ENCODE measurements at places on chromosomes 1 and 21.

DNA sequence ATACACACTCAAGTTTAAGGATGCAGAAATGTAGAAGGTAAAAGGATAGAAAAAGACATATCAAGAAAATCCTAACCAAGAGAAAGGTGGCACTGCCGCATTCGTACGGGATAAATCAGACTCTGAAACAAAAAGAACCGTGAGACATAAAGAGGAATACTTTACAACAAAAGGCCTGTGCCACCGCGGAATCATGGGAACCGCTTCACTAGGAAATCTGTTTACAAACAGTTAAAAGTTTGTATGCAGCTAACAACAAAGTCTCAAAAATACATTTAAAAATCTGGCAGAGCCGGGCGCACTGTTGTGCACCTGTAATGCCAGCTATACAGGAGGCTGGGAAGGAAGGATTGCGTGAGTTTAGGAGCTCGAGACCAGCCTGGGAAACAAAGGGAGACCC lies 8.1 kb downstream of the WRAP73 start:
- DNase-seq, result no peak

DNA sequence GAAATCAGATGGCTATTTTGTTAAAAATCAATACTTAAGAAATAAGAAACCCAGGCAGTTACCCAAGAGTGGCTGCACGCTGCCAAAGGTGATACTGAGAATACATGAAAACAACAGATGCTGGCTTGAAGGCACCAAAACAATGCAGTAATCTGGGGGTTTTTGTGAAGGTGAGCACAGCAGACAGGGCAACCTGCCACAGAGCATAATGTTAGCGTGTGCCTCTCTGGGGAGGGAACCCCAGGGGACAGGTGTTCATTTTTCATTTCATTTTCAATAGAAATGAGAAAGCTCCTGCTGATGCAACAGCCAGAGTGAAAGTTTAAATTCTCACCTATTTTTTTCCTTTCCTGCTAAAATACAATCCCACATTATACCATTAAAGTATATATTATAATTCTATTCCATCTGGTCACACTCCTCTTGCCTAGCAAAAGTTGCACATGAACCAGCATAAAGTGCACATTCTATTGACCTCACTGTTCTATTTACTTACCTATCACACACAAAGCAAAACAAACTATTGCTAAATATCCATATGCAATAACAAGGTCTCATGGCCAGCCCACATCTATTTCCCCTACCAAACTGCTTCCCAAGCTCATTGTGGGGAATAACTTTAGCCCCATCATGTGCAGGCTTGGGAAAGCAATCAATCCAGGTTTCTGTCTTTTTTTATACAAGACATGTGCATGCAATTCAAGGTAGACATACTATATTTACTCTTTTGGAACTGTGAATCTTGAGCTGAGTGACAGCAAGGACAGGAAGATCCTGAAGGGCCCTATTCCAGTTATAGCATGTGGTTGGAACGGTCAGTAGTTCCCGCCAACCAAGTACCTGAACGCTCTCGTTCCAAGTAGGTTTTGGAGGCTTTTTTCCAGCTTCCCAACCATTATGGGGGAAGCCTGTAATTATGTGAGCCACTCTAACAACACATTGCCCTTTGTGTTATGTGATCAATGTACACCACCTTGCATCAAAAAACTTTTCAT lies 173.6 kb downstream of the RERE start:
- DNase-seq, result no peak

DNA sequence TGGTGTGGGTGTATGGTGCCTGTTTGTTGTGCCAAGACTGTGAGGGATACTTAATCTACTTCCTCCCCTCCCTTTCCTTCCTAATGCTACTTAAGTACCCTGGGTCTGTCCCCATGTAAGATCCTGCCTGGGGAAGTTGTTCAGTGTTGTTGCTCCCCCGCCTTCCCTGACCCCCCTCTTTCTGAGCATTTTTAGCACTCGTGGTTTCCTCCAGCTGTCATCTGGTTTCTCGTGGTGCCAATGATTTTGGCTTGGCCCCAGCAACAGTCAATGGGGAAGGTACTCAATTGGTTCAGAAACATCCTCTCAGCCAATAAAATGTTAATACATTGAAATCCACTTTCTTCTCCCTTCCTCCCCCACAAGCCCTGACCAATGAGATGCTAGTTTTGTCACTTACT lies 8.0 kb upstream of the B4GALT3 start:
- peak; percentile 63 for DNase-seq

DNA sequence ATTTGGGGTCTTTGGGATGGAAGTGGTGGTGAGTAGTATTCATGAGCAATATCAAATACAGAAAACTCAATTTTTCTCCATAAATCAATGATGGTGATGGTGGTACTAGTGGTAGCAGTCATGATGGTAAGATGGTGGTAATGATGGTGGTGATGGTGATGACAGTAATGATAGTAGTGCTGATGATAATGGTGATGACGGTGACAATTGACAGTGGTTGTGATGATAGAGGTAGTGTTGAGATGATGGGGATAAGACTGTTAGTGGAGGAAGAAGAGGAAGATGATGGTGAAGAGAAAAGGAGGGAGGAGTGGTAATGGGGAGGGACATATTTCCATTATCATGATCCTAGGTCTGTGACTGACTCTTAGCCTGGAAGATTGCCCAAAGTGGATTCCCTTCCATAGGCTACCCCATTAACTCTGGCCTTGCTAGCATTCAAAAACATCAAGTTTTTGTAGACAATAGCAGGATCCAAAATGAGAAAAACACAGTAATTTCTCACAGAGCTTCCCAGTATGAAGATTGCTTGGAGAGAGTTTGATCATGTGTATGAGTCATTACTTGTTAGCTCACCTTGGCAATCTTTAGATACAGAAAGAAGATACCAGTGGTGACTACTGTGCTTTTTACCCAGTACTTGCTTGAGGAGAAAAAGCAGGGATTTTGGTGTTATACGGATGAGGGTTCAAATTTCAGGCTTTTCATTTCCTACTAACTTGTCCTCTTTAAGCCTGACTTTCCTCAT lies 93.9 kb downstream of the ATP1A1 start:
- DNase-seq, result no peak

DNA sequence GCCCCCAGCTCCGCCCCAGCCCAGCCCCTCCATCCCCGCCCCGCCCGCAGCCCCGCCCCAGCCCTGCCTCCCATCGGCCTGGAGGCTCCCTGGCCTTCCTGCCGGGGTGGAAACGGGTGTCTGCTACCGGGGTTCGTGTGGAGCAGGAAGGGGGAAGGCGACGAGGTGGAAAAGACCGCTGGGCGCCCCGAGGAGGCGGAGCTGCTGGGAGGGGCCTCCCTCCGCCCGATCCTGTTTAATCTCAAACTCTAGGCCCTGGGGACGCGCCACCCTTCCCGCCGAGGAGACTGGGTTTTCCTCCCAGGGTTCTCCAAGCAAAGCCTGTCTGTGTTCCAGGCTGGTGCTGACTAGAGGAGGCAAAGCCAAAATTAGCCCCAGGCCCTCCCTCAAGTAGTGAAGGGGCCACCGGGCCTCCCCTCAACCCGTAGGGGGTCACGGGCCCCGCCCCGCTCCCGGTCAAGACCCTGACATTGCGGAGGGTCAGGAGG lies 16.2 kb upstream of the TTLL10 start:
- peak; percentile 70 for DNase-seq

- peak; percentile 55 for DNase-seq
Measured at GRCh38 chr1:16386454-16387113, 19.5 kb downstream of the SZRD1 start.

DNA sequence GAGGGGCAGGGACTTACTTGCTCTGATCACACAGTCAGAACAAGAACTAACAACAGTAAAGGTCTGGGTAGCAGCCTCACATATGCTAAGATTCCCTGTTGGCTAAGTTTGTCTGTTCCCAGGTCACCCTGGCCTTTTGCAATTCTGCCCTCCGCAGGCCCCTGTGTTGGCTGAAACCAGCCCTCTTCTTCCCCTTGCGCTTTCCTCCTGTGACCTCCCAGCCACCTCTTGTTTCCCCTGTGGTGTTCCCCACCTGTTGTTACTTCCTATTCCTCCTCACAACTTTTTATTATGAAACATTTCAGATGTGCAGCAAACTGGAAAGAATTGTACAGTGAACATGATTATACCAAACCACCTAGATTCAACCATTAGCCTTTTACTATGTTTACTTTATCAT lies 23.4 kb downstream of the MAPKAPK2 start:
- DNase-seq, result no peak

GRCh38 chr1:159960721-159961381 lies 6.8 kb upstream of the SLAMF9 start:
- no peak for DNase-seq

- peak; percentile 21 for DNase-seq
Measured at GRCh38 chr1:159009704-159010361, at the start of gene IFI16. Gene IFI16 (plus strand): TSS chr1:159009907. CDS start chr1:159014681, 4,774 bp downstream.

DNA sequence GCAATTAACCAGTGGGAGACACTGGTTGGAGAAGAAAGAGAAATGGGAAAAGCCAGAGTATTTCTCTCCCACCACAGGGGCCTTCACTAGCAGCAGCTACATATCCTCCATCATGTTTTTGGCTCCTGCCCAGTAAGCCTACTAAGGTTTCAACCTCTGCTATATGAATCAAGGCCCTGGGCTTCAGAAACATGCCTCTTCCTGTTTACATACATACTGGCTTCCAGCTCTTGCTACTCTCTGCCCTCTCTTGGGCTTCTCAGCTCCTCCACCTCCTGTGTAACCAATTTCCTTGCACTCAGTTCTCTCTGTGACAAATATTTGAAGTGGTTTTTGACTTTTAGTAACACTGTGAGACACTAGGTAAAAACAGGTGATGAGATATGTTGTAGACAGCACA lies 80.8 kb downstream of the LRRC7 start:
- DNase-seq, result no peak

DNA sequence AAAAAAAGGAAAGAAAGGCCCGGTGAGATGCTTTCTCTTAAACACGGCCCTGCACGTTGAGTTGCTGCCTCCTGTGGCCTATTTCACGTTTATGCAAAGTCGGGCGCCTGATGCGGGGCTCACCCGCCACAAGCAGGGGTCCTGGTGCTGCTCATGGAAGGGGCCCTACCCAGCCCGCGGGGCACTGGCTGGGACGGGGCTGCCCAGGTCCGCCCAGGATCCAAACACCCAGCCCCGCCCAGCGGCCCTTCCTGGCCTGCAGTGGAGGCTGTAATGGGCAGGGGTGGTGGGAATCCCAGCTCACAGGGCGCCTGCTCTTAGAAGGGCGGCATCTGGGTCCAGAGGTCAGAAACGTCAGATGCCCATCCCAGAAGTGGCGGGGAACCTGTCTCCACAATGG lies 1.6 kb downstream of the COL6A2 start:
- no peak for DNase-seq

DNA sequence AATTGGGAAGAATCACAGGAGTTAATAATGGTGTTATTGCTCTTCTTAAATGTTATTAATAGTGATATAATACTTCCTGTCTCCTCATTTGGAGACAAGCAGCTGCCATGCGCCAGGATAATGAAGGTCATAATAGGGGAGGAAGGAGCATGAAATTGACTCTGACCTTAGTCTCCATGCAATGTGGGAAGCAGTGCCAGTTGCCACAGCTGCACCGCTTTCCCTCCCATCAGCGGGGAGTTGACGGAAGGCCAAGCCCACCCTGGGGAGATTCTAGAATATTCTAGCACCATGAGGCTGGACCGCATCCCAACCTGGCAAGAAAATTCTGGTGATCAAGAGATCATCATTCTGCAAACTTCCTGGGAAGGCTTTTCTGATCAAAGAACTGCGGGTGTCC lies 11.0 kb upstream of the OLIG1 start:
- no peak for DNase-seq

GRCh38 chr1:66282343-66282852 lies 251.6 kb upstream of the SGIP1 start:
- DNase-seq, result no peak

DNA sequence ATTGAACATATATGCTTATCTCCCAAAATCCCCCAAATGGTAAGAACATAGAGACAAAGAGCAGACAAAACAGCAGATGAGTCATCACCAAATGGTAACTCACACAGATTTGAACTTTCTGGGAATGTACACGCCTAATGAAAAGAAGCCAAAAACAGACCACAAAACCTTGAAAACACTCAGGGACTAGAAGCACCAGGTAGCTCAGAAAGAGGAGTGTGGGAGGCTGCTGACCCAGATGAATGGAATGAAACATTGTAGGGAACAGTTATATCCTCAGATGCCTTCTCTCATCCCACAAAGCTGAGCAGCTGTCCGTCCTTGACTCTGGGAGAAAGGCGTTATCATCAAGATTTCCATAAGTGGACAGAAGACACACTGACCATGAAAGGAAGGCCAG lies 307.0 kb upstream of the USP25 start:
- DNase-seq, result no peak

- DNase-seq, result peak; percentile 54
Measured at GRCh38 chr1:177209357-177209756, 38.6 kb downstream of the BRINP2 start.

DNA sequence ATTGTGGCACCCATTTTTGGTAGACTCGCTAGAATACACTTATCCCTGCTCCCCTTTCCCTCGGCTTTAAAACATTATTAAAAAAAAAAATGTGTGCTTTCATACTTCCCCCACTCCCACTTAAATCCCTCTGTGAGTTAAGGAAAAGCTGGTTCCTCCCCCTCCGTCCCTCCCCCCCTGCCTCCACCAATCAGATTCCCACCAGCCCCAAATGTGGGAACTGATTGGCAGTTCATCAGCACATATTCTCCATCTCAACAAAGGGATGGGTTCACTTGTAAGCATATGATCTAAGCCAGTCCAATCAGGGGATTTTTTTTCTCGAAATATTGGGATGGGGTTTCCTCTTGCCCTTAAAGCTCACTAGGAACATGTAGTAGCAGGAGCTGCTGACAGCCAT lies 10.8 kb upstream of the FYB2 start:
- no peak for DNase-seq

GRCh38 chr1:26132834-26133167 lies 21.2 kb downstream of the PDIK1L start:
- DNase-seq, result no peak

DNA sequence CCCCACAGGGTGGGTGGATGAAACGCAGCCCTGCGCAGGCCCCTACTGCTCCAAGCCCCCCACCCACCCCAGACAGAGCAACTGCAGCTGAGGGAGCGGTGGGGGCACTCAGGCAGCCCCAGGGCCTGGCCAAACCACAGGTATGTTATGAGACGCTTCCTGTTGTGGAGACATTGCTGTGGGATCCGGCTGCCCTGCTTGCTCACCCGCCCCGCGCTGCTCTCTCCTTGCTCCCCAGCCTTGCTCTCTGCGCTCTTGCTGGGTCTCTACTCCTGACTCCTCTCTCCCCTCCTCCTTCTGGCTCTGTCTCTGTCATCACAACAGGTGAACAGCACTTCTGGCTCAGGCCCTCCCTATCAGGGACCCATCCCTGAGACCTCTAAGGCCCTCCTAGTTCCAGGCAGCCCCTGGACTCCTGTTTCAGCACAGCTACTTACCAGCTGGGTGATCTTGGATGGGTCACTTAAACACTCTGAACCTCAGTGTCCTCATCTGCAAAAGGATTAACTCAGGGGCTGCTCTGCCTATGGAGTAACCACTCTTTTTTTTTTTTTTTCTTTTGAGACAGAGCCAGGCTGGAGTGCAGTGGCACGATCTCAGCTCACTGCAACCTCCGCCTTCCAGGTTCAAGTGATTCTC lies 15.9 kb downstream of the COL8A2 start:
- no peak for DNase-seq

GRCh38 chr1:185450917-185451316 lies 133.9 kb upstream of the IVNS1ABP start:
- DNase-seq, result no peak

GRCh38 chr1:209086486-209087192 lies 496.9 kb upstream of the CAMK1G start:
- DNase-seq, result no peak
